ENCODE measurements at places on chromosomes 1 and 21. TPM values are rescaled to one million over a fixed set of nuclear protein-coding genes. Genes with fewer than 3 reads are reported as not detected.

The TNFAIP8L2 gene
- total RNA-seq = 2.6 TPM

The GBP6 gene
- 0.14 TPM for total RNA-seq

The UTP11 gene
- 42.3 TPM for total RNA-seq

The OSBPL9 gene
- 45.1 TPM for total RNA-seq

The ADCY10 gene
- not detected for total RNA-seq

The CYP2J2 gene
- total RNA-seq = 76.4 TPM

The MUL1 gene
- 44.6 TPM for total RNA-seq

The ZNF593OS gene
- total RNA-seq = not detected

GRCh38 chr1:149942207-149942606, 5.5 kb upstream of the MTMR11 start:
- no peak for DNase-seq

GRCh38 chr1:217363319-217363718, 267.6 kb downstream of the GPATCH2 start:
- no peak for DNase-seq

- no peak for DNase-seq
These were observed 52.0 kb downstream of the CD2 start for GRCh38 chr1:116806245-116806644.

GRCh38 chr1:116988248-116988647, 13.3 kb upstream of the CD101 start:
- peak; percentile 65 for DNase-seq

DNA sequence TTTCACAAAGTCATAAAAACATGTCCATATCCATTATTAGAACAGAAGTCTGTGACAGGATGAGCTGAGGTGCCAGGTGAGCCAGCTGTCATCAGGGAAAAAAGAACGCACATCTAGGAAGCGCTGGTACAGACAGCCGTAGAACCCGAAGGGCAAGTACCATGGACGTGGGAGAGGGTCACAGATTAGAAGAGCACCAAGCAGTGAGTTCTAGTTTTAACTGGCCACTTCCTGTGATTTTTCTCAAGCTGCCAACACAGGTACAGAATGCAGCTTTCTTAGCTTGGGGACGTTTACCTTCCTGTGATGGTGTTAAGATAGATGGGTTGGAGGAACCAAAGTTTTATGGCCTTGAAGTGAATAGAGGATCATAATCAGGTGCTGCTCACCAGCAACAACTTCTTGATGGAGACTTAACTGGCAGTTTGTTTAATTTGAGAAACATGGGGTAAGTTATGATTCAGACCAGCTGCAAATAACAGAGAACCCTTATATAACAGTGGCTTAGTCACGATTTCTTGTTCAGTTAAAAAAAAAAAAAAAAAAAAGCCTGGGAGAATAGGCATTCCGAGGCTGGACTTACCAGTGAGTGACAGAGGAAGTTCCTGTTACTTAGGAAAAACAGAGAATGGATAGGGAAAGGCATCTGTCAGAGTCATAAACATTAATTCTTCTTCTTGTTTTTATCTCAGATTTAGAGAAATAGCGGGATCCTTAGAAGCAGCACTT, 30.9 kb downstream of the AGT start:
- no peak for DNase-seq

DNA sequence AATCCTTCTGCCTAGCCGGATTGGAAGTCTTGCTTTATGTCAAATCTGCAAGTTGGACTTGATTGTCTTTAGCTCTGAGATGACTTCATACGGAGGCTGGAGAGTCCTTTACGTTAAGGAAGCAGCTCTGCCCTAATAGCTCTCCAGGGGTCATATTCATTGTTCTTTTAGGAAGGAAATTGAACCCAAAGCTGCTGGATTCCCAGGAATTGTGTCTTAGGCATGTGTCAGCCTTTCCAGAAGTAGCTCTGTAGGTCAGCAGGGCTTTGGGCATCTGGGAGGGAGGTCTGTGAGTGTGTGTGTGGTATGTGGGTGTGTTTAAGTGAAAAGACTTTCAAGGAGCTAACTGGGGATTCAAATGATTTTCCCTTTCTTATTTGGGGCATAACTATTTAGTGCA, 82.4 kb downstream of the ABCA4 start:
- DNase-seq = no peak

DNA sequence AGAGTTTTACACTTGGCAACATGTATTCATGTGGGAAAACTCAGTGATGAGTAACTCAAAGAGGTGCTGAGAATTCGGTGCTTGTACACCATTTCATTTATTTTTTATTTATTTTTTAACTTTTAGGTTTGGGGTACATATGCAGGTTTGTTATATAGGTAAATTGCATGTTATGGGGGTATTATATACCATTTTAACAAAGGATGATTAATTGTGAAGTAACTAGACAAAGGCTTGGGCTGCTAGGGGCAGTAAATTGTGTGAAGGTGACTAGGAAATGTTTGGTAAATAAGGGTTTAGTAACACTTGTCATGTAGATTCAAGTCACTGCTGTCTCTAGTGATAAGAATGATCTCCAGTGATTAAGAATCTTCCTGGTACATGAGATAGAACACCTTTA, 139.0 kb downstream of the MAST2 start:
- no peak for DNase-seq

DNA sequence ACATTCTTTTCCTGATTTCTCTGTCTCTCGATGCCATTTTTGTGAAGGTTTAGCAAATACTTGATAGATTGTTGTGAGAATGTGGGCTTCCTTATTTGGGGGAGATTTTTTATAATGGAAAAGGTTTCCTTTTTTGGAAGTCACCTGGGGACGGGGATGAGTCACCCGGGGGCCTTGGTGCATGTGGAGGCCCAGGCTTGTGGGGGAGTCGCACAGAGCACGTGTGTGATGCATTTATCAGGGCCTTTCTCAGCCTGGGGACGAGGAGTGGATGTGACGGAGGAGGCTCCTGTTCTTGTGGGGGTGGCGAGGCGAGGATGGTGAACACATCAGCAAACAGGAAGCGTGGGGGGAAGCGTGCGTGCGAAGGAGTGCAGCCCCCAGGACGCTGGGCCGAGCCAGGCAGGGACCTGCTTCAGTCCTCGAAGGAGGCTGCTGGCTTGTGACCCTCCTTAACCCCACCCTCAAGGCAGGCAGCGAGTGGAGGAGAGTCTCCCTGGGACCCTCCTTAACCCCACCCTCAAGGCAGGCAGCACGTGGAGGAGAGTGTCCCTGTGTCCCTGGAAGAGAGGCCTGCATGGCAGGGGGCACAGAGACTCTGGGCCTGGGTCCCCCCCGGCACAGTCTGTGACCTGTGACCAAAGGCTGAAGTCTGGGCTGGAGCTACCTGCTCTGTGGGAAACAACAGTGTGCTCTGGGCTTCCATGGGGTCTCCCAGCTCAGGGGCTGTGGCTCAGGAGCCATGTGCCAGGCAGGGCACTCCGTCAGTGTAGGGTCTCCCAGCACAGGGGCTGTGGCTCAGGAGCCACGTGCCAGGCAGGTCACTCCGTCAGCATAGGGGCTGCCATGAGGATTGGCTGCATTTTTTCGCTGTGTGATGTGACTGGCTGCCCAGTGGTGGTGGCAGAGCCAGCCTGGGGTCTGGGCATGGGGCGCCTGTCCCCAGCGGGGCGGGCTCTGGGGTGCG, 57.2 kb downstream of the AGPAT3 start:
- no peak for DNase-seq

DNA sequence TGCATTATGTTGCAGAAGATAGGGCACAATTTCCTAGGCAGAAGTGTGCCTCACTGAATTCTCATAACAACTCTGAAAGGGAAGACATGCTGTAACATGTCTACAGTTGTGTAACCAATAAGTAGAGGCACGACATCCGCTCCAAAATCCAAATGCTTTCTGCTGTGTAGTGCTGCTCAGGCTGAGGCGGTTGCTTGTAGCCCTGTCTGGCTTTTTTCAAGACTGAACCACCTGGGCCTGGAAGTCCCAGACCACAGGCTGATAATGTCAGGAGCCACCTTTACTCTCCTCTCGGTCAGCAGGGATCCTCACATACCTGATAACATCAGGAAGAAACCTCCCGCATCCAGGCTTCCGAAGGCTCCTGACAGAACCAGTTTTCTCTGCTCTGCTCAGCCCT, 10.9 kb downstream of the AKNAD1 start:
- no peak for DNase-seq

DNA sequence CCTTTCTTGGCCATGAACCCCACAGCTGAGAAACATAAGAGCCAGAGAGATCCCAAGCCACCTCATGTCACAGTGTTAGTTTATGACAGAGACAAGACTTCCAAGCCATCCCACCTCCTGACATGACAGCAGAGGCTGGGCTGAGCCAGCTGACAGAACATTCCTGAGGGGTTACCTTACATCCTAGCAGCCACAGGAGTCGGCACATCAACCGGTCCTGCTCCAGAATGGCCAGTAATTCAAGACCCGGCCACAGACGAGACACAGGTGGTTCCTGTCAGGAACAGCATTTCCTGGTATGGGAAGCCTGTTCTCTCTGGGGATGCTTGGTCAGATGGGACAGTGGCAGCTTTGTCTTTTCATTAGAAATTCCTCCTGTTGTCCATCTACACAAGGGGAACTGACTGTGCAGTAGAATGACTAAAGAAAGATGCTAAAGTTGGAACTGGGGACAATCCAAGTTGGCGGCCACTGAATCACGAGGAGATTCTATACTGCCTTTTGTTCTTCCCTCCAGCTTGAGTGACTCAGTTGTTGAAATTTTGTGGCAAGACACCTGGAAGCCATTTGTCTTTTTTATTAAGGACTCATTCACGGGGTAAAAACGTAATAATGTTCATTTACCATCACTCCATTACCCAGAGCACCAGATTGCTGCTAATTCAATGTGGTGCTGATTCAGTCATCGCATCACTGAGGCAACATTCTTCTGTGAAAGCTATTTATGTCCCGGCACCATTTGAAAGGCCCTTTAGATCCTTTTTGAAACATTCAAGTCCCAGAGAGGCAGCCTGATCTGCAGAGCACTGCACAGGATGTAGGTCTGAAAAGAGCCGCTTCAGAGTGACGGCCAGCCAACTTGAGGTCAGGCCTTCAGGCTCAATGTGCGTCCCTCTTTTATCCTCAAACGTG, 37.2 kb upstream of the NPL start:
- peak; percentile 51 for DNase-seq

DNA sequence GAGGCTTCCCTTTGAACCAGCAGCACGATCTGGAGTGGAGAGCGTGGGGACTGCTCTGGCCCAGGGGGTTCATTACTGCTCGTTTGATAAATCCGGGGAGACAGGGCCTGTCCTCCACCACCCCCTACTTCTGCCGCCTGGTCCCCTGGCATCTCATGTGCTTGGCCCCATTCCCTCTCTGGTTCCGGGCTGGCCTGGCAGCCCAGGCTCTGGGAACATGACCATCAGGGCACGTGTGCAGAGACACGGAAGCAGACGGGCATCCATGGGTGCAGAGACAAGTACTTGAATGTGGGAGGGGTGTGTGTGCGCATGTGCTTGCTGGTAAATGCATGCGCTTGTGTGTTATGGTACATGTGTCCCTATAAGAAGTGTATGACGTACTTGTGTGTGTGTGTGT, 75.5 kb downstream of the KIRREL1 start:
- no peak for DNase-seq

DNA sequence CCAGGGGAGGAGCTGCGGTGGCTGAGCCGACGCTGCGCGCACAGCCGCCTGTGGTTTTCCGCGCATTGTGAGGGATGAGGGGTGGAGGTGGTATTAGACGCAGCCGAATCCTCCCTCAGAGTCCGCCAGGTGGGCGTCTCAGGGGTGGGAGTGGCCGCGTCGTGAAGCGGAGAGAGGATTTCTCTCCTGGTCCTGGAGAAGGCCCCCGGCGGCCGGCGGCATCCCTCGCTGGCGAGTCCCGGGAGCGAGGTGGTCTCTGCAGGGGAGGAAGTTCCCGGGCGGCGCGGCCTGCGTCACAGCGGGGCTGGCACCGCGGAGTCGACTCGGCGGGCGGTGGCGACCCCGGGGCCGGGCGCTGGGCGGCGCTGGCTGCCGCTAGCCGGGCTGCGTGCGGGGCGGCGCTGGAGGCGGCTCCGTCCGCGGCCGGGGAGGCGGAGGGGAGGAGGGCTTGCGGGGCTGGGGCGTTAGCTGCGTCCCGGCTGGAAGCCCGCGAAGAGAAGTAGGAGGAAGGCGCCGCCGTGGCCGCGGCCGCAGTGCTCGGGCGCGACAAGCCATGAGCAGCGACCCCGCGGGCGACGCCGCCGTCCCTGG, at the start of gene LRRC8C:
Gene LRRC8C (plus strand): TSS at position 464 of the 591 bp plus-strand sequence. CDS start 53,354 bp downstream, outside the sequence.
- peak; percentile 93 for DNase-seq

All from Right ventricle myocardium inferior (tissue), 1 donor.